Immature natural killer cell (primary cell): ENCODE measurements at places on chromosomes 11 and 22. TPM values are rescaled to one million over a fixed set of nuclear protein-coding genes. Genes with fewer than 3 reads are reported as not detected.

GRCh38 chr11:47516155-47516554 is 36.8 kb downstream of the CELF1 start:
- DNase-seq, result no peak

DNA sequence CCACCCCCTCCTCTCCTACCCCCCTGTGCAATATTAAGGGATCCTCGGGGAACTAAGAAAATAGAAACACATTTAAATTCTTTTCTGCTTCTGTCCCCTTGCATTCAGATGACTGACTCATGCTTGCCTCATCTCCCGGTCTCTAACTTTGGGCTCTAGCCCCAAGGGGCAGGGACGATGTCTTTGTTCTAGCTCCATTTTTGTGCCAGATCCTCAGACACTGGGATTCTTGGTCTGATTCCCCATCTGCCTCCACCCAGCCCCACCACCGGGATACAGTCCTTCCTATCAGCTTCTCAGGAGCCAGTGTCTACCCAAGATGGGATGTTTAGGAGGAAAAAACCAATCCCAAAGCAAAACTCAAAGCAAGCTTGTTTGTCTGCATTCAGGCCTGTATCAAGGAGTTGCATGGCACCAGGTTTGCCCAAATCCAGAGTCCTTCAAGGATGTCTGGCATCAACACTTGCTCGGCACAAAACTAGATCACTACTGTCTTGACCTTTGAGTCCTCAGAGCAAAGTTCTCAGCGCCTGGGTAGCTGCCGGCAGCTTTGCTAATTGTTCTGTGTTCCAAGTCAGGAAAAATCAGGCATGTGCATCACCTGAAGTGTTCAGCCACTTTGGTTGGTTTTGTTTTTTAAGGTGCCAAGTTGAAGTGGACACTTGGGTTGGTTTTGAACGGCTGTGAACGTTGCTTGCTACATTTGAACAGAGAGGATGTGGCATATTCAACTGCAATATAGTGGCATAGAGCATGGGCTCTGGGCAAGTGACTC is 212.8 kb downstream of the DSCAML1 start:
- DNase-seq, result no peak

DNA sequence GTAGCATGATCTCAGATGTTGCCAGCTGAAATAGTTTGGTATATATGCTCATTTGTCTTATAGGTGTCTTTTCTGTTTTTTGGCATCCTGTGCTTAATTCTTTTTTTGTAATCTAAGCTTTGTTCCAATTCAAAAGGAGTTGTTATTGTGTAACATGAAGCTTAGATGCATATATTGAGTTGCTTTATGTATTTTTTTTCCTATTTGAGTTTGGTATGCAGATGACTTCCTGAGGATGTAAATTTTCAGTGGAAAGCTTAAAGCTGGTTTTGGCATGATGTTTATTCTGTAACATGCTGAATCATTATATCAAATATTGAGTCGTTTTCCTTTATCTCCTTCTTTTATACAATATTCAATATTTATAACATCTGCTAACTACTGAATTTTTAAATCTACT is 69.4 kb downstream of the DDX10 start:
- DNase-seq, result no peak

DNA sequence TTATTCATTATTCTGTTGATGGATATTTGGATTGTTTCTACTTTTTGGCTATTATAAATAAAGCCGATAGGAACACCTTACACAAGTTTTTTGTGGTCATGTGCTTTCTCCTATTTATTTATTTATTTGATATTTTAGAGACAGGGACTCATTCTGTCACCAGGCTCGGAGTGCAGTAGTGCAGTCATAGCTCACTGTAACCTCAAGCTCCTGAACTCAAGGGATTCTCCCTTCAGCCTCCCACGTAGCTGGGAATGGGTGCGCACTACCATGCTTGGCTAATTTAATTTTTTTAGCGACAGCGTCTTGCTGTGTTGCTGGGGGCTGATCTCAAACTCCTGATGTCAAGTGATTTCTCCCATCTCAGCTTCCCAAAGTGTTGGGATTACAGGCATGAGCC is 135.1 kb downstream of the UVRAG start:
- no peak for DNase-seq

DNA sequence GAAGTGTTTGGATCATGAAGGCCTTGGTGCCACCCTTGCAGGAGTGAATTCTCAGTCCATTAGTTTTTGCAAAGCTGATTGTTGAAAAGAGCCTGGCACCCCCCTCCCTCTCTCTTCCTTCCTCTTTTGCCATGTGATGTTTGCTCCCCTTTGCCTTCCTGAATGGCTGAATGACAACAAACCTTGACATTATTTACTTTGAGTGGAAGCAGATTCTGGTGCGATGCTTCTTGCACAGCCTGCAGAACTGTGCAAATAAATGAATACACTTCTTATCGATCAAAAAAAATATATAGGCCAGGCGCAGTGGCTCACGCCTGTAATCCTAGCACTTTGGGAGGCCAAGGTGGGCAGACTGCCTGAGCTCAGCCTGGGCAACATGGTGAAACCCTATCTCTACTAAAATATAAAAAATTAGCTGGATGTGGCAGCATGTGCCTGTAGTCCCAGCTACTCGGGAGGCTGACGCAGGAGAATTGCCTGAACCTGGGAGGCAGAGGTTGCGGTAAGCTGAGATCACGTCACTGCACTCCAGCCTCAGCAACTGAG is 2.0 kb upstream of the NARS2 start:
- DNase-seq, result no peak

GRCh38 chr11:115067471-115067870 is 389.1 kb downstream of the NXPE2 start:
- no peak for DNase-seq

DNA sequence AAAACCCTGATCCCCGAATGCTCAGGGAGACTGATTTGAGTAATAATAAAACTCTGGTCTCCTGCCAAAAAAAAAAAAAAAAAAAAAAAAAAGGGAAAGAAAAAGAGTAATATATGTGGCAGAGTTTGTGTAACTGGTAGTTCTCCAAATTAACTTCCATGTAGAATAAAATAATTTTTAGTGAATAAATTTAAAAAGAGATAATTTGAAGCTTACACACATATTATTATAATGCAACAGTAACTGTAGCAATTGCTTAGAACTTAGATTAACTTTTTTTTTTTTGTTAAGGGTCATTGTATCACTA is 11.0 kb upstream of the MRPL17 start:
- no peak for DNase-seq

DNA sequence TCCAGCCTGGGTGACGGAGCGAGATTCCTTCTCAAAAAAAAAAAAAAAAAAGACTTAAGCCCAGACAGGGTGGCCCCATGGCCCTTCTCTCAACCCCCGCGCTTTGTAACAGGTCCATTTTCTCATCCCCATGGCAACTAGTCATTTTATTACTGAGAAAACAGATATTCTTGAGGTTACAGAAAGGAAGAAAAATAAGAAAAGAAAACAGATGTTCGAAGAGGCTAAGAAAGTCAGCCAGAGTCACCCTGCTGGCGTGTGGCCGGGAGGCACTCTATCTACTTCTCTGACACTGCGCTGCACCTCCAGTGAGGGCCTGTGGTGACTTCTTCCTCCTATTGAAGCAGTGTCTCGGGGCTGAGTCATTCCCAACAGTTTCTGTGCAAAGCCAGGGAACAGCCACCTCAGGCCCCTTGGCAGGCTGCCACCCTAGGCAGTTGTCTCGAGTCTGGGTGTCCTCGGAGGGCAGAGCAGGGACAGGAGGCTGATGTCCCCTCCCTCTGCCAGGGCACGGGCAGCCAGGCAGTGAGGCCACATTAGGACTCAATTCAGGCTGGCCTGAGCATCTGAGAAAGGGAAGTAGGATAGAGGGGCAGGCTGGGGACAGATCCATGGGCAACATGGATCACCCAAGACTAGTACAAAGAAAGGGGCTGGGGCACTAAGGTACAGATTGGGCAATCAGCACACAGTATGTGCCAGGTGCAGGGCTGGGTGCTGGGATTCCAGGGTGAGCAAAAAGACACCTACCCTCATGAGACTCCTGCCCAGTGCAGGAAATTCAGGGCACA is 16.4 kb upstream of the SYVN1 start:
- no peak for DNase-seq

DNA sequence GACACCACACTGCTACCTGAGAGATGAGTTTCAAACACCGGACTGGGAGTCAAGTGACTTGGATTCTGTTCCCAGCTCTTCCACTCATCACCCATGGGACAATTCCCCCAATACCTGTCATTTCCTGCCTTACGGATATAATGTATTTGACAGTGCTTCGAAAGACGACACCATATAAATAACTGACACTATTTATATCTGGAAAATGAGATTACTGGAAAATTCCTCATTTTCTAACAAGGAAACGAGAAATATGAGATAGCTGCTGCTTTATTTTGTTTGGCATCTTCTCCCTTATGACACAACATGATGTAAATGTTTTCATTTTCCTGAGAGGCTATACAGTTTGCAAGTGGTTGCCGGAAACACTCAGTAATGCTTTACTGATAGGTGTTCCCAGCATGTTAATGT is 8.6 kb downstream of the HSCB start:
- no peak for DNase-seq

DNA sequence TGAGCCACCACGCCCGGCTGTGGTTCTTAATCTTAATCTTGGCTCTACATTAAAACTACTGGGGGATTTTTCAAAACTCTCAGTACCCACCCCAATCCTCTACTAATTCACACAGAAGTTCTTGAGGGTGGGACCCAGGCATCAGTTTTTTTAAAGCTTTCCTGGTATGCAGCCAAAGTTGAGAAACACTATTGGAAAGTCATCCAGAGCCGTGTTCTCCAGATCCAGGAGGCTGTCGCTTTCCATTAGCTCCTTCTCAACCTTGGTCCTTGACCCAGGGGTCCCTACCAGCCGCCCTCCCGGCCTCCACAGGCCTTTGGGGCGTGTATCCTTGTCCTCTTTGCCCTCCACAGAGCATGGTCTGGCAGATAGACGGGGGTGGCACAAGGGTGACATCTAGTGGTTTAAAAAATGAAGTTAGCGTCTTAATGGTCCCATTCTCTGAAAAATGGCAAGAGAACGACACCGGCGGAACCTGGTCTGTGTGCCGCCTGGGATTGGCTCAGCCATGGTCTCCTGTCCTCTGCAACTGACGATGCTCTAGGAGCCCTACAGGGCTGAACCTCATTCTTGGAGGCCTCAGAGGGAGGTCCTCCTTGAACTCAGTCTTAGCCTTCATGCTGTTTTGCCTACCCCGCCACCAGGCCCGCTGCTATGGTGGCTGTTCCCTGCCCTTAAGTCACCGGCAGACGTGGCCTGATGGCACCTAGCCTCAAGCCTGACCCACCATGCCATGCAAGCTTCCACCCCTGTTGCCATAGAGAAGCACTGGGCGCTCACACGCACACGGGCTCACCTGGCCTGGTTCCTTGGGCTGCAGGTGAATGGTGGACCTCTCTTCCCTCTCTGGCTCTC is 152.0 kb upstream of the SYN3 start:
- DNase-seq, result no peak

GRCh38 chr11:133597236-133597635 is 64.9 kb upstream of the OPCML start:
- no peak for DNase-seq

The DPAGT1 gene
- polyA plus RNA-seq, result 23.7 TPM

The PLET1 gene
- not detected for polyA plus RNA-seq

The HEPACAM gene
- not detected for polyA plus RNA-seq
